ENCODE measurements at places on chromosomes 1 and 21. TPM values are rescaled to one million over a fixed set of nuclear protein-coding genes. Genes with fewer than 3 reads are reported as not detected.

Gene MYOM3
- total RNA-seq = 5.6 TPM

Gene DCAF8
- total RNA-seq = 47.0 TPM

Gene EFNA1
- total RNA-seq = 27.4 TPM

Gene PCP4L1
- not detected for total RNA-seq

Gene EVA1C
- total RNA-seq = 44.3 TPM

Gene LCE1A
- not detected for total RNA-seq

Gene PLPPR4
- total RNA-seq = not detected

Gene S100A3
- total RNA-seq = 115 TPM

Gene LDLRAD1
- not detected for total RNA-seq

Gene DMRTA2
- total RNA-seq = 0.22 TPM

Gene SRRM1
- 67.9 TPM for total RNA-seq

Gene PTPRC
- total RNA-seq = not detected

Gene OR2L13
- not detected for total RNA-seq

Gene L1TD1
- not detected for total RNA-seq

Gene CYP4A22
- total RNA-seq = not detected

Gene SPRR2D
- not detected for total RNA-seq

Gene SIK1
- total RNA-seq = 15.5 TPM

Gene NBPF20
- 3.5 TPM for total RNA-seq

Gene NTPCR
- total RNA-seq = 88.4 TPM

Gene CD1D
- not detected for total RNA-seq

Gene PRXL2B
- 18.4 TPM for total RNA-seq

Gene FGR
- total RNA-seq = not detected

Gene OR6K3
- not detected for total RNA-seq

Gene UQCRHL
- total RNA-seq = 6.5 TPM

Gene C1orf185
- not detected for total RNA-seq

Gene TIE1
- total RNA-seq = not detected

Gene GUCA2B
- not detected for total RNA-seq

Gene GRHL3
- 0.65 TPM for total RNA-seq

Gene RNF186
- total RNA-seq = not detected

Gene PROX1
- total RNA-seq = 0.18 TPM

Gene FCGR3B
- not detected for total RNA-seq

Gene MARK1
- total RNA-seq = 0.22 TPM

Gene ADAM30
- not detected for total RNA-seq

Gene DISC1
- 0.33 TPM for total RNA-seq

Gene CYYR1
- not detected for total RNA-seq

Gene UBE2G2
- total RNA-seq = 34.1 TPM

Gene TP73
- total RNA-seq = 0.59 TPM

Gene LYPD8
- total RNA-seq = 0.45 TPM

Gene TNFRSF14
- total RNA-seq = 0.31 TPM

Gene SPATA1
- 0.75 TPM for total RNA-seq

Gene MSH4
- total RNA-seq = not detected

Gene TSSK3
- total RNA-seq = not detected

Gene PIK3R3
- 1.1 TPM for total RNA-seq

Gene SPRR3
- total RNA-seq = not detected

Gene APCS
- not detected for total RNA-seq

Gene PLCH2
- 0.44 TPM for total RNA-seq

Gene KRTAP12-2
- not detected for total RNA-seq

Gene RGS13
- not detected for total RNA-seq

Gene OPTC
- total RNA-seq = not detected

Gene ERMAP
- 4.2 TPM for total RNA-seq

Gene S100A7A
- not detected for total RNA-seq

Gene RAB25
- total RNA-seq = not detected

All from A549 treated with ZK216348 at 1 μM for 4 hours (cell line).